Endothelial cell (in vitro differentiated cells): ENCODE measurements at places on chromosomes 3 and 15.
A peak's percentile ranks its signal among the peaks of the same experiment; 100 is the strongest.

- peak; percentile 91 for DNase-seq
Observed at GRCh38 chr3:57169872-57170623, 4.9 kb upstream of the IL17RD start.

DNA sequence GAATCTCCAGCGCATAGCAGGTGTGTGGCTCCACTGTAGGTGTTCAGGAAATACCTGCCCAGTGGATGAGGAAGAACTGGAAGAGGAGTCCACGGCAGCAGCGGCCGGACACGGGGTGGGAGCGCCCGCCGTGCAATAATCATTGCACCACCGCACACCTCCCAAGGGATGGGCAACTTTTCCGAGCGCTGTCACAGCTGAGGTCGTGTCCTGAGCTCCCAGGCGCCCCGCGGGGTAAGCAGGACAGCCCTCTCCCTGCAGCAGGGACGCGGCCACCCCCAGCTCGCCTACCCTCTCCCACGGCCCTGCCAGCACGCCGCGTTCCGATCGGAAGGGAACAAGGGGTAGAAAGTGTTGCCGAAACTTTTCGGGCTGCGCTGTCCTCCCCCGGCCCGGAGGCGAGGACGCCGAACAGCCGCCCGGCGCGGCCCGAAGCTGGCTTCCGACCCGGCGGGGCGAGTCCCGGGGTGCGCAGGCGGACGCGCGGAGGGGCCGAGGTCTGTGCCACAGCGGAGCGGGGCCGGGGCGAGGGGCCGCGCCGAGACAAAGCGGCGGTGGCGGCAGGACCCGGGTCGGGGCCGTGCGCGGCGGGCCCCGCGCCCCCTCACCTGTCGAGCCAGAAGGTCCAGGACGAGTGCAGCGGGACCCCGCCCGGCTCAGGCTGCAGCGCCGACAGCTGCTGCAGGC lies 475 bp downstream of the EIF4E3 start:
- DNase-seq, result peak; percentile 37

- no peak for DNase-seq
Observed at GRCh38 chr15:95604634-95605036, 725.9 kb upstream of the NR2F2 start.

DNA sequence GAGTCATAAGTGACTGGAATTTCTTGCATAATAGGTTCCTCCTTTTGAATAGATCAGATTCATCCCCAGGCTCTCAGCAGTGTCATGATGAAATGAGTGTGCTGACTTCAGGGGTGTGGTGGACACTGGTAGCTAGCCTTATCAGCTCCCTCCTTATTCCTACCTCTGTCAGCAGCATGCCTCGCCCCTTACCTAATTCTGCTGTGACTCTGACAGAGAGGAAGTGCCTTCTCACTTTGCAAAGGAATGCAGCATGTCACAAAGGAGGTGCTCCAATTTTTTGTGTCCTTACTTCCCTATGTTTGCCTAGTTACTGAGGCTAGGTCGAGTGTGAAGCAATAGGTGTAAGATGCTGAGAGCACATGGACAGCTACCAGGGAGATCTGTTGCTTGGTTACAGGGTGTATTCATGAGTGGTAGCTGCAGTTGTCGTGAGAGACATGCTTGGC lies 90.6 kb downstream of the TNFAIP8L3 start:
- DNase-seq, result no peak

- DNase-seq, result no peak
Observed at GRCh38 chr15:100623301-100623700, 20.9 kb downstream of the ASB7 start.

- no peak for DNase-seq
Observed at GRCh38 chr15:64010719-64011118, 35.6 kb downstream of the DAPK2 start.

GRCh38 chr15:72222393-72222792 lies 8.6 kb downstream of the PKM start:
- DNase-seq, result no peak

DNA sequence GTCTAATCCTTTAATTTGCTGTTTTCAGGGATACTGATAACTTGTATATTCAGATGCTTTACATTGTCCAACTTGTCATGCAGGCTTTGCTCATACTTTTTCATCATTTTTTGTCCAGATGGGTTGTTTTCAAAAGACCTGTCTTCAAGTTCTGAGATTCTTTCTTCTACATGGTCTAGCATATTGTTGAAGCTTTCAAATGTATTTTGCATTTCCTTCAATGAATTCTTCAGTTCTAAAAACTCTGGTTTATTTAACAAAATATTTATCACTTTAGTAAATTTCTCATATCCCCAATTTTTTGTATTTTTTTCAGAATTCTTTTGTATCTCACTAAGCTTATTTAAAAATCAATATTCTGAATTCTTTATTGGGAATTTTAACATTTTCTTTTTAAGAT lies 388.3 kb upstream of the IL12A start:
- no peak for DNase-seq

- no peak for DNase-seq
Observed at GRCh38 chr3:16528581-16528993, 15.1 kb upstream of the RFTN1 start.

DNA sequence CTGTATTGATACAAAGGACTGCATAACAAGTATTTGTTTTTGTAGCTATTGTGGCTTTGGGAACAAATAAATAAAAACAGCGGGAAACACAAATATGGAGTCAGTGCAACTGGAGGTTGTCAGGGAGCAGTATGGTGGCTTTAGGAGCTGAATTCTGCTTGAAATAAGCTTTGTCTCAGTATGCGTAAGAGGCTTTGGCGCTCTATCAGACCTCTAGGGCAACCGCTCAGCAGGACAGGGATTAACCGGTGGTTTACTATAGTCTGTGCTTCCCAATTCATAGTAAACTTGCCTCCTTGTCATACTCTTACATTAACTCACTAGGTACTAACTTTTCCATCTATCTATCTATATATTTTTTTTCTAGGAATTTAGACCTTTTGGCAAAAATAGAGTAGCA lies 104.6 kb downstream of the ZIC1 start:
- no peak for DNase-seq

GRCh38 chr15:63497642-63498467 lies 6.5 kb upstream of the USP3 start:
- no peak for DNase-seq

- DNase-seq, result no peak
Observed at GRCh38 chr15:34501131-34501530, 63.5 kb upstream of the GOLGA8A start.

- DNase-seq, result no peak
Observed at GRCh38 chr15:100835636-100836035, 44.0 kb upstream of the ALDH1A3 start.

DNA sequence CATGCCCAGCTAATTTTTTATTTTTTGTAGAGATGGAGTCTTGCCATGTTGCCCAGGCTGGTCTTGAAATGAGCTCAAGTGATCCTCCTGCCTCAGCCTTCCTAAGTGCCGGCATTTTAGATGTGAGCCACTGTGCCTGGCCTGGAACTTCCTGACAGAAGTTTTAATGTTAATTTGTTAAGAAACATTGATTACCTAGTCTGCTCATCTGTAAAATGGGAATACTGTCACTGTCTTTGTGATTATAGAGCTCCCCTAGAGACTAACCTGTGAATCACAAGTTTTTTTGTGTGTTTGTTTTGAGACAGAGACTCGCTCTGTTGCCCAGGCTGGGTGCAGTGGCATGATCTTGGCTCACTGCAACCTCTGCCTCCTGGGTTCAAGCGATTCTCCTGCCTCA lies 4.3 kb upstream of the EIF3J start:
- no peak for DNase-seq

GRCh38 chr15:85542895-85543331 lies 162.5 kb downstream of the AKAP13 start:
- DNase-seq, result no peak
